Mammary epithelial cell (primary cell): ENCODE measurements at places on chromosomes 2 and 18. TPM values are rescaled to one million over a fixed set of nuclear protein-coding genes. Genes with fewer than 3 reads are reported as not detected.
A peak's percentile ranks its signal among the peaks of the same experiment; 100 is the strongest.

GRCh38 chr18:36593641-36594040 lies 235.2 kb downstream of the TPGS2 start:
- no peak for DNase-seq

GRCh38 chr2:207282916-207283315 lies 117.2 kb upstream of the KLF7 start:
- DNase-seq: peak; percentile 28

DNA sequence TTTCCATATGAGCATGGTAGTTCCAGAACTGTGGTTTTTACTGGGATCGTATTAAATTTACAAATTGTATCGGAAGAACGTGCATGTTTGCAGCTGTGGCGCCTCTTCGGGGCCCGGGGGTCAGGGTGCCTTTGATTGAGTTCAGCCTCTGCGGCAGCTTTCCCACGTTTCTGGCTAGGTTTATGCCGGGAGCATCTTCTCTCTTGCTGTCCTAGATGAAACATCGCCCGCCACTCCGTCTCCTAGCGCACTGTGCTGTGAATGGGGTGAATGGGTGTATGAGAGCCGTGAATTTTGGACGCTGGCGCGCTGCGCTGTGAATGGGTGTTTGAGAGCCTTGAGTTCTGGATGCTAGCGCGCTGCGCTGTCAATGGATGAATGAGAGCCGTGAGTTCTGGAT lies 12.3 kb downstream of the PDCD1 start:
- no peak for DNase-seq

DNA sequence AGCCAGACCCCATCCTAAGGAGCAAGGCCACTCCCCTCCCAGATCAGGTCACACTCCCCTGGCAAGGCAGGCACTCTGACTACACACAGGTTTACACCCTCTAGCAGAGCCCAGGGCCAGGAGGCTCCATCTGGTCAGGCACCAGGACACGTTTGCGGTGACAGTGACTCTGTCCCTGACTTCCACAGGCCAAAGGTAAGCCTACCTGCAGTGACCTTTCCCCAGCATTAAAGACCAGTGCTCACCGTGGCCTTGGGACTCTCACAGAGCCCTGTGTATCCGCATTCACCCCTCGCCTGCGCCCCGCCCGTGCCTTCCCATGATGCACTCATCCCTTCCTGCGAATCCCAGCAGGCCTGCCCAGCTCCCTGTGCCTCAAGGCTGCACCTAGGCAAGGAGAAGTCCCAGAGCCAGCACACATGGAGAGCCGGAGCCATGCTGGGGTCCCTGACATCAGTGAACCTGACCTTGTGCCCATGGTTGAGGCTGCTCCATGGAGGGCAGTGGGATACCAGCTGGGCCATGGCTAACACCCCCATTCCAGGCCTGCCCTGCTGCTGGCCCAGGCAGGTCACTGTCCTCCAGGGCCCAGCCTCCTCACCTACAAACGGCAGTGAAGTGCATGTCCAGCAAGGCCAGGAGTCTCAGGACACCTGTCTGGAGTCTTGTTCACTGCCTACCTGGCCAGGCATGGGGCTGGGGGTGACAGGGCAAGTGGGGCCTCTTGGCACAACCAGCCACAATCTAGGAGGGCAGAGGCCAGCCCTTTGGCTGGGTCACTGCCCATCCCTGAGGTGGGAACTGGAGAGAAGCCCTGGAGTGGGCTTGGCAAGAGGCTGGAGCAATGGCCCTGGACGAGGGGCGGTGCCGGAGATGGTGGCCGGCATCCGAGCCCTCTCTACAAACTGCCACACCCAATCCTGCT lies 3.0 kb downstream of the NEURL3 start:
- DNase-seq: no peak

DNA sequence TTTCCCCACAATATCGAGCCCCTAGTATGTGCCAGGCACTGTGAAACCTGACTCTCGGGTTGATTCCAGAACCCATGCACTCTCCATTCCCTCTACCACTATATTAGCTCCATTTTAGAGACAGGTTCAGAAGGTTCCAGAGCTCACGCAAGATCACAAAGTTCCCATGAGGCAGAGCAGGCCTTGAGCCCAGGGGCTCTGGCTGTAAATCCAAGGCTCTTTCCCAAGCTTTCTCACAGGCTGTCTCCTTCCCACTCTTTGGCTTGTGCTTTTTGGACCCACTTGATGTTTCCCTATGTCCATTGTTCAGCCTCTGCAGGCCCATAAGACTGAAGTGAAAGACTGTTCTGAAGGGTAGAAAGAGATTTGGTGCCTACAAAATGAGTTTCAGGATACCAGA lies 15.7 kb downstream of the KIAA2012 start:
- DNase-seq: no peak

DNA sequence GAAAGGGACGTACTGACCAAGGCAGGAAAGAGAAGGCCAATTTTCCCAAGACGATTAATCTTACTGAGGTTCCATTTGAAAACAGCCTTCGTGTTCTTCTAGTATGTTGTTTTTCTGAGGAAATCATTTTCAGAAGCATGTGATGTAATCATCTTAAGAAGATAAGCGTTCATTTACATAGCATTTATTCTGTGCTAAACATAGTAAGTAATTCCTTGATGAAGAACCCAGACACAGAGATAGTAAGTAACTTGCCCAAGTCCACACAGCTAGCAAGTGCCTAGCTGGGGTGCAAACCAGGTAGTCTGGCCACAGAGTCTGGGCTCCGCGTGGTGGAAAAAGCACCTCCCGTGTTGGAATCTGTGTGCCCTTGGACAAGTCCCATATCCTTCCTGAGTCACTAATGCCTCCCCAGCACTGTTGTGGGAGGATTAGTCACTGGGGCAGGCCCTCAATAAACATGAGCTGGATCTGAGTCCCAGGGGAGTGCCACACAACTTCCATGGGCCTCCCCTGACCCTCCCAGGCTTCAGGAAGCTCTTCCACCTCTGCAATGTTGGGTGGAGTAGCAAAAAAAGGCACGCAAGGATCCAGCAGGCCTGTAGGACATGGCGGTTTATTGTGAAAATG lies 26.9 kb upstream of the ASAP2 start:
- peak; percentile 96 for DNase-seq

DNA sequence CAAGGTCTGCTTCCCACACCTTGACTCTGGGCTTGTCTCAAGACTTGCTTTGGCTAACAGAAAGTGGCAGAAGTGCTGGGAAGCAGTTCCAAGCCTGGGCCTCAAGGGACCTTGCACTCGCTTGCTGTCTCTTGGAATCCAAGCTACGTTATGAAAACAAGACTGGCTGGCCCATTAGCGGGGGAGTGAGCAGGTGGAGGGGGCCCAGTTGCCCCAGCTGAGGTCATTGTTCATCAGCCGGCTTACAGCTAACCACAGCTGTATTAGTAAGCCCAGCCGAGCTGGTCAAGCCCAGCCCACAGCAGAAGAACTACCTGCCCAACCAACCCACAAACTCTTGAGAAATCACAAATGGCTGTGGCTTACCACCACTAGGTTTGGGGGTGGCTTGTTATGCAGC lies 63.1 kb downstream of the MARCO start:
- DNase-seq: peak; percentile 87

DNA sequence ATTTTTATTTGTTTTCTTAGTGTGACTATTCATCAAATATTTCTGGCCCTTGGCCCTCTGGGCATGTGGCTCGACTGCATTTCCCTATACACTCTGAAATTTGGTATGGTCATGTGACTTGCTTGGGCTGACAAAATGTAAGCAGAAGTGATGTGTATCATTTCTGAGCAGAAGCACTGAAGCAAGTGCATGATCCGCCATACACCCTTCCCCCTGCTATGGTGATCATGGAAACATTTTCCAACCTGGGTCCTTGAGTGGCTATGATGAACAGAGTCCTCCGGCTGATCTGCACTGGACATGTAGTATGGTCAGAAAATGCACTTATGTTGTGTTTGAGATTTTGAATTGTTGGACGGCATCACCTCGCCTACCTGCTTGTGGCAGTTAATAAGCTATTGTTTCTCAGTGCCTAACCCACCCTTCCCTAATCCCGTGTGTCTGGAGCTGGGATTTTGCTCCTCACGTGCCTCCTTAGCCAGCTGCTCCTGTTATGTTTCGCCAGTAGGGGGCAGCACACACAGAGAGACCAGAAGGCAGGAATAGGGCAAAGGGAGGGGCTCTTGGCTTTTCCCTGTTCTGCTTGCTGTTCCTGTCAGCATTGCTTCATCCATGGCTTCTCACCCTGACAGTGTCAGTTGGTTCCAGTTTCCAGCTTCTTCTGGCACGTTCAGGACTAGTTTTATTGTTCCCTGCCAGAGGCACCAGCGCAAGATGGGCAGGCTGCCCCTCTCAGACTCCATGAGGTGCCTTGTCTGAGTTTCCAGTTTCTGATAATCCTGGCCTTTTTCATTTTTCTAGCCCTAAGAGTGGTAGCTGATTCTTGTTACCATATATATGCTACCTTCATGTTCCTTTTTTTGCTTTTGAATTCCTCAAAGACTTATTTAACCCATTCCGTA lies 207.4 kb downstream of the ARL6IP6 start:
- peak; percentile 62 for DNase-seq

- DNase-seq: no peak
Observed at GRCh38 chr2:18610090-18610489, 20.7 kb upstream of the NT5C1B start.

Gene SCTR
- not detected for total RNA-seq

Gene FAM124B
- total RNA-seq: not detected in 2 replicates
